ENCODE measurements at places on chromosomes 12 and 14.

- DNase-seq = no peak
Measured at GRCh38 chr12:68344126-68344525, 12.0 kb upstream of the MDM1 start.

GRCh38 chr12:111529424-111530368 lies 69.4 kb downstream of the ATXN2 start:
- DNase-seq = no peak

- DNase-seq = no peak
Measured at GRCh38 chr14:89721956-89722355, 232.6 kb downstream of the EFCAB11 start.

DNA sequence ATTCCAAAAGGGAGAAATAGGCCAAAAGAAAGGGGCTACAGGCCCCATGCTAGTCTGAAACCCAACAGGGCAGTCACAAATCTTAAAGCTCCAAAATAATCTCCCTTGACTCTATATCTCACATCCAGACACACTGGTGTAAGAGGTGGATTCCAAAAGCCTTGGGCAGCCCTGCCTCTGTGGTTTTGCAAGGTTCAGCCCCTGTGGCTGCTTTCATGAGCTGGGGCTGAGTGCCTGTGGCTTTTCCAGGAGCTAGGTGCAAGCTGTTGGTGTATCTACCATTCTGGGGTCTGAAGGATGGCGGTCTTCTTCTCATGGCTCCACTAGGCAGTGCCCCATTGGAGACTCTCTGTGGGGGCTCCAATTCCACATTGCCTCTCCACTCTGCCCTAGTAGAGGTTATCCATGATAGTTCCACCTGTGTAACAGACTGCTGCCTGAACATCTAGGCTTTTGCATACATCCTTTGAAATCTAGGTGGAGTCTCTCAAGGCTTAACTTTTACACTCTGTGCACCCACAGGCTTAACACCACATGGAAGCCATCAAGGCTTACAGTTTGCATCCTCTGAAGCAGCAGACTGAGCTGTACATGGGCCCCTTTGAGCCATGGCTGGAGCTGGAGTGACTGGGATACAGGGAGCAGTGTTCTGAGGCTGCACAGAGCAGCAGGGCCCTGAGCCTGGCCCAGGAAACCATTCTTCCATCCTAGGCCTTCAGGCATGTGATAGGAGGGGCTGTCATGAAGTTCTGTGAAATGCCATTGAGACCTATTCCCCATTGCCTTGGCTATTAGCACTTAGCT lies 66.5 kb upstream of the ABCD2 start:
- DNase-seq = no peak

DNA sequence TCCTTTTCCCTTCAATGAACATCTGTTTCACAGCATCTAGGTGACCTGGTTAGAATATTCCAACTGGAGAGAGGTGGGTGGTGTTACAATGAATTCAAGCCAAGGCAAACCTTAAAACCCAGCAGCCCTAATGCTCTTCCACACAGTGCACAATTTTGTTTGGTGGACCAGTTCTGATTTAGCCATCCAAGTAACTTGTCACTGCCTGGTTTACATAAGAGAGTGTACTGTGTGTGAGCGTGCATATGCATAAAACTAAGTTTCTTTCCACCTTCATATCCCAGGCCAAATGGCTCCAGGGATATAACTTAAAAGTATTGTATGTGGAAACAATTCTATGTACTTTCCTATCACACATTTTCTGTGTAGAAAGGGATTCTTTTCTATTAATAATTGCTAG lies 200.4 kb upstream of the FAR2 start:
- no peak for DNase-seq

DNA sequence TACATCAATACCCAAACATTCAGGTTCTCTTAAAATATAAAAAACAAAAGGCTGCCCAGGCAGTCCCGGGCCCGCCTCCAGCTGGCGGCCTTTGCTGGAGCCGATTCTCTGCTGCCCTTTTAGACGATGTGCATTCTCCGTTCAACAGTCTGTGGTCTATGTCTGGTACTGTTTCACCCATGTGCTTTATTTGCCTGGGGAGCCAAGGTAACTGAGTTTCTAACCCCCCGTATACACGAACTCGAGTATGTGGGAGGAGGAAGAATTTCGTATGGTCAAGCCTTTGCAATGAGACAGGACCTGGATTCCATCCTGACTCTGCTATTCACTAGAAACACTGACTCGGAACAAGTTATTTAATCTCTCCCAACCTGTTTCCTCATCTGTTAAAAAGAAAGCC lies 54.1 kb upstream of the GPR68 start:
- DNase-seq = no peak

GRCh38 chr14:28515571-28515970 lies 251.0 kb upstream of the FOXG1 start:
- no peak for DNase-seq

DNA sequence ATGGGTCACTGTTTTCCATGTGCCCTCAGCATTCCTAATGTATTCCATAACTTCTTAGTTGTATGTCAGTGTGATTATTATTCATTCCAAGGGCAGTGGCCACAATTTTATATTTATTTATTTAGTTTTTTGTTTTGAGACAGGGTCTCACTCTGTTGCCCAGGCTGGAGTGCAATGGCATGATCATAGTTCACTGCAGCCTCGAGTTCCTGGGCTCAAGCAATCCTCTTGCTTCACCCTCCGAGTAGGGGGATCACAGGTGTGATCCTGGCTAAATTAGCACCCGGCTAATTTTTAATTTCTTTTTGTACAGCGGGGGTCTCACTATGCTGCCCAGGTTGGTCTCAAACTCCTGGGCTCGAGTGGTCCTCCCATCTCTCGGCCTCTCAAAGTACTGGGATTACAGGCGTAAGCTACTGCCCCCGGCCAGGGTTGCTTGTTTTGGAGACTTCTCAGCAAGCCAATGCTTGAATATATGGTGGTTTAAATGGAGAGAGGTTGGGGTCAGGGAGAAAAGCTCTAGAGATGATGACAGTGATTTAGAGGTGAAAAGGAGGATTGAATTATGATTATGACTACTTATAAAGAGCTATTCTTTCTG lies 7.6 kb downstream of the GPRC5A start:
- DNase-seq = no peak

DNA sequence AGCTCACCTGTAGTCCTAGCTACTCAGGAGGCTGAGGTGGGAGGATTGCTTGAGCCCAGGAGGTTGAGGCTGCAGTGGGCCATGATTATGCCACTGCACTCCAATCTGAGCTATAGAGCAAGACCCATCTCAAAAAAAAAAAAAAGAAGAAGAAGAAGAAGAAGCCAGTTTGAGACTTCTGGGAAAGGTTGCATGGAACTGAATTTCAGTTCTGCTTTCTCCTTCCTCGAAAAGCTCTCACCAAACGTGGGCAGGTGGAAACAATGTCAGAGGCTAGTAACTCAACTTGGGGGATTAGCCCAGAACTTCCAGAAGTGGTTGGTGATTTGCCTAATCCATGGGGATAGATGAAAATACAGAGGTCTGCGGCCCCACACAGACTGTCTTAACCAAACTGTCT lies 18.7 kb downstream of the FLVCR2 start:
- DNase-seq = no peak

- DNase-seq = no peak
Measured at GRCh38 chr12:27808841-27809240, 28.8 kb upstream of the MANSC4 start.

DNA sequence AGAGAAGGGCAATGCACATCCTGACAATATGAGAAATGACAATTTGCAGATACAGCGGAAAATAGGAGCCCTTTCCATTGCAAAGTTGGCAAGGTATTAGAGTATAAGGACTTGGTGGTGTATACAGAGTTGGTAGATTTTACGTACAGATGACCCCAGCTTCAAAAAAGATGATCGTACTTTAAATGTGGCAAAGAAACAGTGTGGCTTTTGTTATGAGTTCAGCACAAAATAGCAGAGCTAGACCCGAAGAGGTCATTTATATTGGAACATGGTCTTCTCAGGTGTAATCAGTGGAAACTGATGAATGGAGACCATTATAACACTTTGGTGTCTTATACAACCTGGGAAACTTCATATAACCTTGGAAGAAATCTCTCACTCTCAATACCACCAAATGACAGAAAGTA lies 2.3 kb downstream of the CLEC2B start:
- no peak for DNase-seq

- no peak for DNase-seq
Measured at GRCh38 chr14:26811756-26812305, 214.0 kb upstream of the NOVA1 start.

DNA sequence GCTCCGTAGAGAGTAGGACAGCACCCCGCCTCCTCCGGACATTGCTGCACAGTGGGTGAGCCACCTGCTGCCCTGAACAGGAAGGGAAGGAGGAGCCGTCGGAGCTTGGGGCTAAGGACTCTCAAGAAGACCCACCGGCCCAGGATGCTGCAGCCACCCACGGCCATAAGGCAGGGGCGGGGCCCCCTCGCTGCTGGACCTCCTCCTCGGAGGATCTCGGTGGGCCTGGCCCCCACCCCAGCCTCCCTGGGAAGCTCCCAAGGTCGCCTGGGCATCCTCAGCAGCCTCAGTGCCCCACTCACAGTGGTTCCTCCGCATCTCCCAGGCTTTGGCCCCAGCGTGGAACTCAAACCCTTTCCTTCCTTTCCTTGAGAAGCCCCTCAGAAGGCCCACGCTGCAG lies 68.6 kb upstream of the DIO3 start:
- no peak for DNase-seq

DNA sequence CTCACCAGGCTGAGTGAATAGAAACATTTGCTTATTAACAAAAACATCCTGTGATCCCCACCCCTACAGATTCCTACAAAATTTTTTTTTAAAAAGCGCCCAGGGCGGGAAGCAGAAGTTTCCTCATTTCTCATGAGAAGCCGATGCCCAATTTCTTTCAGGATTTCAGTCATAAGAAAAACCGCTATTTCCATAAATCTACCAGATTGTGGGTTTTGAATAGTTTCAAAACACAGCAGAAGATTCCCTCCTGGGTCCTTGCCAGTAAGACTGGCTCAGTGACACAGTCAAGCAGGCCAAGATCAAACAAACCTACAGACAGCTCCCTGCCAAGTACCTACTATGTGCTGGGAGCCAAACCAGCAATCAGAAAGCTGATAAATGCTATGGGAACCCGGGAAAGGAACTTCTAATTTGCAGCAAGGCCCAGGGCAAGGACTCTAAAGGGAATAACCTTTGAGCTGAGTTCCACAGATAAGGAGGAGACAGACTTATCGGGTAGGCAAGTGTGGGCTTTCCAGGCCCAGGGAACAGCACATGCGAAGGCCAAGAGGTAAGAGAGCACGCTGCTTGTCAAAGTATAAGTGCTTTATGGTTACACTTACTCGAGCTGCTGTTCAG lies 68.7 kb downstream of the CCDC88C start:
- DNase-seq = no peak

DNA sequence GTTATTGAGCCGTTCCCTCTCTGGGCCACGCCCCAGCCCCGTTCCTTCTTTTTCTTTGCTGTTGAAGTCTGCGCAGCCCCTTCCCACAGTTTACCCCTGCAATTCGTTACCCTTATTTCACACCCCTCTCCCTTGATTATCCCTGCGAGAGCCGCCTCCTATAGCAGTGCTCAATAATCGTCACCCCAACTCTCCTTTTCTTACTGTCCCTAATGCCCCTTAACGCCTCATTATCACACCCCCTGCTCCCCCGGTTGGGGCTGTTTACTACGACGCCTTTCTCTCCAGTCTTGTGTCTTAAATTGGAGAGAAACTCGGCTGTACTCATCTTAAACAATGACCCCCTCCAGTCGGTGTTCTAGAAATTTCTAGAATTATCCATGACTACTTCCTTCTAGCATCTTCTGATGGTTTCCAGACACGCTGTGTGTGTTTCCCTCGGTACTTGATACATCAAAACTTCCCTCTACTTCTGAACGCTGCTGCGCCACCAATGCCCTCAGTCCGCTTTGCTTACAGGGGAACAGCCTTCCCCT lies 713 bp upstream of the FBXL14 start:
- no peak for DNase-seq

GRCh38 chr14:53710615-53711014 lies 246.0 kb downstream of the BMP4 start:
- no peak for DNase-seq

DNA sequence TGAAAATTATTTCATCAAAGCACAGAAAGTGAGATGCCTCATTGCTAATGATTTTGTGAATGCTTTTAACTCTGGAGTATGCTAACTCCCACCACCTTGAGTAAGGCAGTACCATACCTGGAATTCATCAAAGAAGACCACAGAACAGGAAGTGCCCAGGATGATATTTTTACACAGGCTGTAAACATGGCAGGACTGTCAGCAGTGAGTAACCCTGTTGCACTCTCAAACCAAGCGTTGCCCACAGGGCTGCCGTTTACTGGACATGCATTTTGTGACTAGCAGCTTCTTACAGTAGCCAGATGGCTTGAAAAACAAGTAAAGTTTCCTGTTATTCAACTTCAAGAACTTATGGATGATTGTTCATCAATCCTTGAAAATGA lies 42.4 kb downstream of the RALGAPA1 start:
- no peak for DNase-seq

GRCh38 chr12:52628841-52629240 lies 10.5 kb upstream of the KRT73 start:
- no peak for DNase-seq

GRCh38 chr12:113697651-113698509 lies 226.2 kb upstream of the LHX5 start:
- DNase-seq = no peak

- no peak for DNase-seq
Measured at GRCh38 chr12:42020226-42020625, 124.4 kb downstream of the GXYLT1 start.

GRCh38 chr14:71632440-71632946 lies 299.7 kb upstream of the RGS6 start:
- no peak for DNase-seq

DNA sequence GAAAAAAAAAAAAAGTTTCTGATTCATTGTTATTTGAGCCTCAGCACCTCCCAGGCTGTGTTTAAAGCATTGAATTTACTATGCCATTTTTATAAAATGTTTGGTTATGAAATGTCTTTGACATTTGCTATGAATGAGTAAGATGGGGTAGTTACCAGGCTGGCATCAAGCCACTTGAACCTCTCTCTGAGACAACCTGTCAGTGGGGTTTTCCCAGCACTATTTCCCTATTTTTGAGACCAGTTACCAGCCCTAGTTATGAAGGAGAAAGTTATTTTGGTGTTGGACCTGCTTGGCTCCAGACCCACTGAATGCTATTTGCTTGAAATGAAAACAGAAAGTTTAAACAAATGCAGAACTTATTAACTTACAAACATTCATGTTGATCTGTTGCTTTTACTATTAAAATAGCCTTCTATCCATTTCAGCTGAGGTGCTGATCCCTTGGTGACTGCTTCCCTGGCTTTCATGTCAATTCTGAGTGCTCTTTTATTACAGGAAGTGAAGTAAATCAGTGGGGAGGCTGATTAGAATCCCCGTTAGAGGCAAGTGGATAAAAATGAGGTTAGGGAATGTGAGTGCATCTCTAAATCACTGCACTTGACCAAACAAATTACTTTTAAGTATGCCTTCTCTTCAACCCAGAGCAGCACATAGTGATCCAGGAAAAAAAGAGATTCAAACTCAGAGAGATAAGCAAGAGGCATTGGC lies 37.8 kb downstream of the LLPH start:
- DNase-seq = no peak

- DNase-seq = no peak
Measured at GRCh38 chr14:36424478-36425102, 95.4 kb downstream of the NKX2-1 start.

GRCh38 chr12:130835011-130835410 lies 4.0 kb downstream of the STX2 start:
- no peak for DNase-seq

All from NCI-H1048 (cell line).